GM18507 (cell line): ENCODE measurements at places on chromosomes 6 and 20.
A peak's percentile ranks its signal among the peaks of the same experiment; 100 is the strongest.

GRCh38 chr6:127131275-127131674 is 12.8 kb downstream of the RSPO3 start:
- DNase-seq, result no peak

- no peak for DNase-seq
Observed at GRCh38 chr20:10483691-10484090, 48.6 kb downstream of the SLX4IP start.

DNA sequence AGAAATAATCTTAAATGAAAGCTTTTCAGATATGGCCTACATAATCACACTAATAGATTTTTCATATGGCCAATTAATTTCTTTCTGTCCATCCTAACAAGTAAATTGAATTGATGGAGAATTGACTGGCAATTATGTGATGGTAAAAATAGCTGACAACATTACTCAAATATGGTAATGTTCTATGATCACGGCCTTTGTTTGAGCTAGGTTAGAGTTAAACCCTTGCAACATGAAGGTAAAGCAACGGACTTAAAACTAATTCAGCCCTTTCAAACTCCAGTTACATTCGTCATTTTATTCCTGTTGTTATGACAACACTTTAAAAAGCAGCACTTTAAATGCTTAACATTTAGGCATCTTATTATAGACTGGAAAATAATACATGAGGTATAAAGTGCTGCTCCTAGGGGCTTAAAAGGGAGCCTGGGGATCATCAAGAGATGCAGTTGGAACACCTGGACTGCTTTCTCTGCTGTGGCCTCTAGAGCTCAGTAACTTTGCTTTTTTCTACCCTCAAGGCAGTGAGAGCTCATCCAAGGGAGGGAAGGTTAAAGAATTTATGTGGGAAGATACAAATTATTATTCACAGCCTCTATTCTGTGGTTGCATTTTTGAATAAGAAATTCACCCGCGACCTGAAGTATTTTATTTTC is 46.9 kb downstream of the RIPOR2 start:
- DNase-seq, result no peak

DNA sequence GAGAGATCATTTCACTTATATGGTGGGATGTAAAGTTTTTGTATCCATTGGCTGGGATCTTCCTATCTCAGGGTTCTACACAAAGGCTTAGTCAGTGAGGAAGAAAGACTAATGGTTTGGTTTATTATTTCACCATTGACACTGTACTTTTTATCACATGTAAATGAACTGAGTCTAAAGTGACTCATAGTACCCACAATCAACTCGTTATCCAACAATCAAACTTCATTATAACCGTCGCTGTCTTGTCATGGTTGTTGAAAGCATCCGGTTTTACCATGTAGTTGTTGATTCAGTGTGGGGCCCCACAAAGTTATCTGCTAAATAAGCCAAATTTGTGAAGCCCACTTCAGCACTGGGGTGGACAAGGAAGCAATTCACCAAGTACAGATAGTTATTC is 55.8 kb upstream of the MTRF1L start:
- no peak for DNase-seq

- DNase-seq, result no peak
Observed at GRCh38 chr20:44620030-44620429, 31.5 kb downstream of the ADA start.

DNA sequence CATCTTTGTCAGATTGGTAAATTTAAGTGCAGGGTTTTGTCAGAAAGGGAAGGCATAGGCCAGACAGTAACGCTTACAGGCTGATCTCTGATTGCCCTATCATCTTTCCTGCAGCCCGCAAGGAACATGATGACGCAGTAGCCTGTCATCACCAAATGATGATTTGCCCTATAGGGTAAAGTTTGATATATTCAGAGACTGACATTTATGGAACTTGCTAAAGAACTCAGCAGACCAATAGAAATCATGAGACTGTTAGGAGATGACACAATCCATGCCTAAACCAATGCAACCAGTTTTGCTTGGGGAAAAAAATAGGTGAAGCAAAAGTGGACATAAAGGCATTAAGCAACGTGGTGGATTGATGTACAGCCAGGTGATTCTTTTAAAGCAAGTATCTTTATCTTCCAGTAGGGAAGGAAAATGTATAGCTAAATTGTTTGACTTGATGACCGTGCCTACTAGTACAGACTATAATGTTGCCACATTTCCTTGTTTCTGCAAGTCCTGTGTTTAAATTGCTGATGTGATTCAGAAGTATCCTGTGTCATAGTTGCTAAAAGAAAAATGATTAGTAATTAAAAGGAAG is 2.4 kb downstream of the NUS1 start:
- no peak for DNase-seq

DNA sequence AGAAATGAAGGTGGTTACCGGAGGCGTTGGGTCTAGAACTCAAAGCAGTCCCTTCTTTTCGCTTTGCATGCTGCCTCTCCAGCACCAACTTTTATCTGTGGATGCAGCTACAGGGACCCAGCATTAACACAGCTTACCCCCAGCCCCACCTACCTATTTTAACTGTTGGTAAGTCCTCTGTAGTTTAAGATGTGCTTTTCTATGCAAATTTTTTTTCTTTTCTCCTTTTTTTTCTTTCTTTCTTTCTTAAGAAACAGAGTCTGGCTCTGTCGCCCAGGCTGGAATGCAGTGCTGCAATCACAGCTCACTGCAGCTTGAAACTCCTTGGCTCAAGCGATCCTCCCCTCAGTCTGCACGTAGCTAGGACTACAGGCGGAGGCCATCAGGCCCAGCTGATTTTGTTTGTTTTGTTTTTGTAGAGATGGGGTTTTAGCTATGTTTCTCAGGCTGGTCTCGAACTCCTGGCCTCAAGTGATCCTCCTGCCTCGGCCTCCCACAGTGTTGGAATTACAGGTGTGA is 6.5 kb upstream of the USP45 start:
- peak; percentile 4 for DNase-seq

DNA sequence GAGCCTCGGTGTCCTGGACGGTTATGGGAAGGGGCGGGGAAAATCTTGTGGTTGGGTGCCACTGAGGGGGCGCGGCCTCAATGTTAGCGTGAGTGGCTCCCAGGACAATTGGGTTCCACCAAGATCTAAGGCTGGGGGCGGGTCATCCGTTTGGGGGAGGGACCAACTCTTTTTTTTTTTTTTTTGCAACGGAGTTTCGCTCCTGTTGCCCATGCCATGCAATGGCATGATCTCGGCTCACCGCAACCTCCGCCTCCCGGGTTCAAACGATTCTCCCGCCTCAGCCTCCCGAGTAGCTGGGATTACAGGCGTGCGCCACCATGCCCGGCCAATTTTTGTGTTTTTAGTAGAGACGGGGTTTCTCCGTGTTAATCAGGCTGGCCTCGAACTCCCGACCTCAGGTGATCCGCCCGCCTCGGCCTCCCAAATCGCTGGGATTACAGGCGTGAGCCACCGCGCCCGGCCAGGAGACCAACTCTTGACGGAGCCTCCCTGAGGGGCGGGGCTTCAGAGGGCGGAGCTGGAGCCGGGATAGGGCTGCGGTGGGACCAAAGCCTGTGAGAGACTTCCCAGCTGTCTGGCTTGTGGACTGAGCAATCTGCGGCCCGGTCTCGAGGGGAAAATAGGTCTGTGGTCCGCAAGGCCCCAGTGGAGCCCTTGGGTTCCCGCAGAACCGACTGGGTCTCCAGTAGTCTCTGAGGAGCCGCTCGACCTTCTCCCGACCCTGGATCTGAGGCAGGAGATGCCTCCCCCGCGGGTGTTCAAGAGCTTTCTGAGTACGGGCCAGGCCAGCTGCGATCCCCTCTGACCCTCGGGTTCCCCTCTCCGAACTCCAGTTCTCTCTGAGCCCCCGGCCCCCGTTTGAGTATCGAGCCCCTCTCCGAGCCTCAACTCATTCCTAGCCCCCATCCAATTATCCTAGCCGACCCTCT is 1.1 kb downstream of the SPAG4 start:
- DNase-seq, result no peak

DNA sequence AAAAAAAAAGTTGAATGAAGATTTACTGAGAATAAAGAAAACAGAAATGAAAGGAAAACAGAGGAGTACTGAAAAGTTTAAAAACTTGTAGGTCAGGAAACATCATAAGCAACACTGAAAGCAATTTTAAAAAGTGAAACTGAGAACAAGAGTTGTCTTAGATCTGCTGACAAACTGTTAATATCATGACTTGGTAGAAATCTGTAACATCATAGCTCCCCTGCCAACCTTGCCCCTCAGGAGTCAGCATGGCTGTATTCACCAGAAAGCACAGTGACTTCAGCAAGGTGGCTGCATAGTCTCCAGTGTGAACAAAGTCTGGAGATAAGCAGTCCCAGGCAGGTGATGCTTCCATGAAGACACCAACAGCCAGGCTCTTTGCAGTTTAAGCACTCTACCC is 5.3 kb downstream of the NAA20 start:
- DNase-seq, result no peak

DNA sequence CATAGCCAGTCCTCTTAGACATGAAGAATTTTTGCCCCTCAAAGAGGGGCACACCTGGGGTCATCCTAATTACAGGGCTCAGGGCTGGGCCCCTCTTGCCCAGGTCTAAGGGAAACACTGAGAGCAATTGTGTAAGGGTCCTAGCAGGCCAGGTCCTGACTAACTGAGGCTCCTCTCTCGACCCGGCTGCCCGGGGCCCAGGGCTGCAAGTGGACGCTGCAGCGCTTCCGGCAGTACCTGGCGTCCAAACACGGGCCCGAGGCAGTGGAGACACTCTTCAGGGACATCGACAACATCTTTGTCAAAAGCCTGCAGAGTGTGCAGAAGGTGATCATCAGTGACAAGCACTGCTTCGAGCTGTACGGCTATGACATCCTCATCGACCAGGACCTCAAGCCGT is 17.4 kb downstream of the PDRG1 start:
- no peak for DNase-seq

- no peak for DNase-seq
Observed at GRCh38 chr6:89611666-89612065, 26.9 kb downstream of the LYRM2 start.

DNA sequence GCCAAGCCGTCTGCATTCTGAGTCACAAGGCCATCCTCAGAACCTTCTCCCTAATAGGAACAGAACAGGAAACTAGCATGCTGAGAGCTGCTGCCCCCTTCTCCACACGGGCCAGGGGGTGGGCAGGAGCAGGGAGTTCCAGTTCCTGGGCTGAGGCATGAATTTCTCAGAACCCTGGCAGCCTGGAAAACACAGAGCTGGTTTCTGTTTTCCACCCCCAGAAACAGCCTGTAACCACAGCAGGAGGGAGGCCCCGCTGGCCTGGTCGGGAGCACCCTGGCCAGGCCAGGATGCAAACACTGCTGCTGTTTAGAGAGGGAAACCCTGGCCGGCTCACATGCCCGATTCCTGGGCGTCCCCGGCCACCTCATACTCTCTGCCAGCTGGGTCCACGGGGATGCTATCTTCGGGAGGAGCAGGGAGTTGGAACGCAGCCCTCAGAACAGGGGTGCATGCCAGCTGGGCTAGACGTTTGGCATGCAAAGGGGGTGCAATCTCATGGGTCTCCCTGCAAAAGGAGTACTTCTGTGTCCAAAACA is 130.1 kb downstream of the NFATC2 start:
- no peak for DNase-seq

GRCh38 chr6:139648430-139649000 is 274.1 kb upstream of the CITED2 start:
- DNase-seq, result no peak

GRCh38 chr20:55213653-55214052 is 738.3 kb downstream of the DOK5 start:
- no peak for DNase-seq

GRCh38 chr6:149990661-149991471 is 27.1 kb downstream of the ULBP1 start:
- DNase-seq, result no peak

GRCh38 chr6:138572885-138573284 is 73.6 kb upstream of the NHSL1 start:
- DNase-seq, result no peak

- no peak for DNase-seq
Observed at GRCh38 chr20:44759595-44759994, 13.9 kb downstream of the KCNK15 start.

GRCh38 chr6:117616391-117617209 is 14.3 kb upstream of the GOPC start:
- DNase-seq, result no peak

GRCh38 chr20:5522422-5522821 is 205.7 kb upstream of the PROKR2 start:
- DNase-seq, result no peak

GRCh38 chr6:31657406-31658157 is 1.9 kb downstream of the APOM start:
- no peak for DNase-seq

DNA sequence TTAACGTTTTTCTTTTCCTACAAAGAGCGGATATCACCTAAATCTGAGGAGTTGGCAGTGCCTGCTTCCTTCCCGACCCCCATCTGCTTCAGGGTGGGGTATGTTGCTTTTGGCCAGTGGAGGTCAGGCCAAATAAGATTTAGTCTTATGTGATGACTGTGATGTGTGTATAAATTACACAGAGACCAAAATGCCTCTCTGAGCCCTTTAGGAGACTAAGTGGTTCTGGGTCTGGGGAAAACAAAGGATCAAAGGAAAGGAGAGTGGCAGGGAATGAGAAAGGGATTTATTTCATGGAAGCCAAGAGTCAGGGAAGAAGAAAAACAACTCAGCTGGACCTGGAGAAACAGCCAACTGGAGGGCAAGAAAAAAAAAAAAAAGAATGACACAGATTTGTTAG is 39.1 kb upstream of the TBC1D7 start:
- no peak for DNase-seq

DNA sequence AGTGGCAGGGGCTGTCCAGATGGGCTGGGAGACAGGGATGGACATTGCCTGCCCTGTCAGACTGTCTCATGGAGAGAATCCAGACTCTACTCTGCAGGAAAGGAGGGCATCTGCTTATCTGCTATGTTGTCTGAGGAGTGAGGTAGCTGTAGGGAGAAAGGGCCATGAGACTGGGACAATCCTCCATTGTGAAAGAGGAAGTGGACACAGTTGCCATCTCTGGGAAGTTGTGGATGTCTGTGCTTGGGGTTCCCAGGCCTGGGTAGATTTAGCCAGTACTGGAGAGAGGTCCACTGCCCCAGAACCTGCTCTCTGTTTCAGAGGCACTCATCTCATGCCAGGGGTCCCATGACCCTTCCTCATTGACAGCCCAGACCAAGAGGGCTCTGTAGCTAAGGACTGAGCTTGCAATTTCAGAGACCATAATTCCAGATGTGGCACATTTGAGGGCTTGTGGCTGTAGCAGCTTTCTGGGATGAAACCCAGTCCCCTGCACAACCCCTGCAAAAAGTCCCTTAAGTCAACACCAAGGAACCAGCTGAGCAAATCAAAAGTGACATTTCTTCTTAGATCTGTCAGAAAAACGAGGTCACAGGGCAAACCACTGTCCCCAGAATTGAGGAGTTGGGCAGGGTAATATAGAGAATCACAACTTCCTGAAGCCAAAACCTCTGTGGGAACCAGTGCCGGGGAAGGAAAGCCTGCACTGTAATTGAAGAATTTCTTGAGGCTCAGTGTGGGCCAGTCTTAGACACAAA is 4.1 kb upstream of the SIRPG start:
- no peak for DNase-seq

- DNase-seq, result peak; percentile 36
Observed at GRCh38 chr6:88650029-88650619, 313.3 kb downstream of the RNGTT start.

DNA sequence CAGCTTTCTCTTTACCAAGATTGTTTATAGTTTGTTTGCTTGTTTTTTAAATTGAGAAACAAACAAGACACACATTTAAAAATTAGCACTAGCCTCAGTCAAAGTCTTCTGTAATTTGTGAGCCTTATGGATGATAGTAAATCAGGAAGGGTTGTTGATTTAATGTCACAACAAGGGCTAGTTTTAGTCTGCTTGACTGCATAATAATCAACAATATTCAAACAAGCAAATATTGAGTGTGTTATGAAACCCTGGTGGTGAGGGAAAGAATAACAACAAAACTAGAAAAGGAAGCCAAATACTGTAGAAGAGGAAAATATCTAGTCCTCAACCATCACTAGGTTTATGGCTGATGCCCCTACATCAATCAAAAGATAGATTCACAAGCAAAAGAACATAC is 228.6 kb downstream of the TBC1D7 start:
- DNase-seq, result no peak
